ENCODE measurements at places on chromosomes 4 and X.

- no peak for DNase-seq
Measured at GRCh38 chrX:115322375-115322774, 32.9 kb downstream of the LUZP4 start.

- no peak for DNase-seq
Measured at GRCh38 chrX:108323751-108324150, 114.5 kb downstream of the COL4A6 start.

DNA sequence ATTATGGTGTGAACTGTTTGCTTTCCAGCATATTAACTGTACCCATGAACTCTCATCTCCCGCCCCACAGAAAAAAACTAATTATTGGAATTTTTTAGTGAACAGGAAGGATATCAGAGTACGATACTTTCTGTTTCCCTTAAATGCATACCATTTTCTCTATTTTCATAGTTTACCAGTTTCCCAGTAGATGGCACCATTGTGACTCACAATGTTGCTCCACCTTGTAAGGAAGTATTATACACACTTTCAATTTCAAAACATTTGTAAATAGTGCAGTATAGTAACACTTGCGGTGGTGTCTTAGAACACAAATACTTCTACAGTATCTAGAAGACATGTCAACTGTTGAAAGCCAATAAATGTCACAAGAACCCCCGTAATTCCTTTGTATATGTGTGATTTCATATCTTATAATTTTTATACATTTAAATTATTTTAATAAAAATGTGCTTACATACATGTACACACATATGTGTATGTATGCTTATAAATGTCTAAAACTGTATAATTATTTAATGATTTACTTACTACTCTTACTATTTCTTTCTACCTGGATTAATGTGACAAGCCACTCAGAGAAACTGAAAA, 167.3 kb downstream of the SLIT2 start:
- no peak for DNase-seq

DNA sequence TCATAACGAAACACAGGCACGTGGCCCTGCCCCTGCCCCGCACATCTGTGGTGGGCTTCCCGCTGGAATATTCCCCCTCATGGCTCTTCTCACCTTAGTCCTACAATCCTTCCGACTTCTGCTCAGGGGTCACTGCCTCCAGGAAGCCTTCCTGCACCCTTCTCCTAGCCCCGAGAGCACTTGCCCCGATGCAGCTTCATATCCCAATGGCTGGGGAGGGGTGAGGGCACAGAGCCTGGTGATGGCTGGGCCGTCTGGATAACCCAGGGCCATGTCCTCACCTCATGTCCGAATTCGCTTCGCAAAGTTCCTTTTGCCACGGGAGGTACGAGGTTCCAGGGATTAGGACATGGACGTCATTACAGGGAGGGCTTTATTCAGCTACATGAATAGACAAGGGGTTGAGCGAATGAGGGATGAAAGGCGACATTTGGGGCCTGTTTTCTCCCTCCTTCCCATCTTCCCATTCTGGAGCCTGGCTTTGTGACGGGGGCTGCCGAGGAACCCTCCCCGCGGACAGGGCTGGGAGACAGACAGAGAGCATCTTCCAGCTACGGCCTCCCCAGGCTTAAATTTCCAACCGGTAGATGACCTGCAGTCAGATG, 35.5 kb upstream of the HMX1 start:
- DNase-seq, result no peak

DNA sequence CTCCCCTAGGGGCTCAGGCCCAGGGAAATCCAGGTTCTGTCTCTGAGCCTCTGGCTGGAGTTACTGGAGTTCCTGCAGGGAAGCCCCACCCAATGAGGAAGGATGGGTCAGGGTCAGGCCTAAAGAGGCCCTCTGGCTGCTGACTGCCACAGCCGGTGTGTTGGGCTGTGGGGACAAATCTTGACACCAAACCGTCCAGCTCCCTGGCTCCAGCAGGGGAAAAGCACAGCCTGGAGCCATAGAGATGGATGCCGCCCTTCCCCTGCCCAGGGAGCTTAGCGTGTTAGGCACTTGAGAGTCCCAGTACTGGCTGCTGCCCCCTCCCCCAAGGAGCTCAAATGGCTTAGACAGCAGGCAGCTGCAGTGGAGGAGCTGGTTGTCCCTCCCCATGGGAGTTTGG, 321.3 kb upstream of the LCORL start:
- no peak for DNase-seq

GRCh38 chr4:30847167-30847566, 127.0 kb downstream of the PCDH7 start:
- no peak for DNase-seq

- no peak for DNase-seq
Measured at GRCh38 chr4:158865520-158866177, 96.8 kb downstream of the FNIP2 start.

GRCh38 chrX:15943391-15943790, 88.8 kb upstream of the AP1S2 start:
- no peak for DNase-seq

DNA sequence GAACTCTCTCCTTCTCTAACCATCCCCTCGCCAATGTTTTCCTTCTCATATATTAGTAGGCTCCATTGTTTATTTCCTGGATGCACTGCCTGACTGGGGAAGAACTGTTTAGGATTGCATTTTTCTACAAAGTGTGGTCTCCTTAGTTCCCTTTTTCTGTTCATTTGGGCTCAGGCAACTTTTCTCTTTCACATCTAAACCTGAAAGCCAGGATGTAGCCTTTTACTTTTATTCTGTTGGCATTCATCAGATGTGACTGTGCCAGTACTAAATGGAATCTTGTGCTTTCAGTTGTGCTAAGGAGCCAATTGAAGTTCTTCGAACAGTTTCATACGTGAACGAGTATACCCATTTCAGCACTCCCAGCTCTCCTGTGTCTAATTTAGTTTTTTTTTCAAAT, 59.8 kb downstream of the DDIT4L start:
- DNase-seq, result no peak

DNA sequence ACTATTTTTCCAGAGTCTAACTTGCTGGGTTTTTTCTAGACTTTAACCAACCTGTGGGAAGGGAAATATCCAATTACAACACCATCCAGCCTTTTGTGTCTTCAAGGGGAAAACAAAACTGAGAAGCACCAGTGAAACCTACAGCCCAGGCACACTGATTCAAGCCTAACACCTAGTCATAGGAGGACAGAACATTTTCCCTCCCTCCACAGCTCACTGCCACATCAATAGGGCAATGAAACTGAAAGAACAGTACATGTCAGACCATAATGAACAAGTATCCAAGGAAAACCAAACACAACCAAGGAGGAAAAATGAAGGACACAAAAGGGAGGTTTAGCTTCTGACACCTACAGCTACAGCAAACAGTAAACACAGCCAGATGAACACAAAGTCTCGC, 17.6 kb downstream of the MAGEA8 start:
- DNase-seq, result no peak

DNA sequence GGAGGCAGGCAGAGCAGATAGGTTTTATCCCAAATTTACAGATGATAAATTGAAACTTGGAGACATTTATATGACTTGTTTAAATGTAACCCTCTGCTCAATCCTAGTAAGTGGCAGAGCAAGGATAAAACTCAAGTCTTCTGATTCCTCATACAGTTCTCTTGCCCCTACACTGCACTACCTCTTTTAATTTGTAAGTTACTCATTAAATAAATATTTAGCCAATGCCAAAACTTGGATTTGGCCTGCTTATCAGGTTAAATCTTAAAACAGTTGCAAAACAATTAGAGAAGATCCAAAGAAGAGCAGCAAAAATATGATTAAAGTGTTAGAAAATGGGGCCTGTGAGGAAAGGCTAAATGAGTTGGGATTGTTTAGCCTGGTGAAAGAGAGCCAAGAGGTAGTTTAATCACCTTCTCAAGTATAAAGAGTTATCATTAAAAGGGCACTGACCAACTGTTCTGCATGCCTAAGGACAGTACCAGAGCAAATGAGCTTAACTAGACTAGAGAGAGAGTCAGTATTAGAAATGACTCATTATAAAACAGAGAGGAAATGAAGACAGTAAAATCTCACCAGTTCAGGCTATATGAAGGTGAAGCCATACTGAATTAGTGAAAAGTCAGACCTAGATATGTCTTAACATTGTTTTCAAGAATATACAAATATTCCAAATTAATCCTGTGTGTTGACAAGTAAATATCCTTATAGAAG, 146.3 kb downstream of the GRIA3 start:
- DNase-seq, result no peak

GRCh38 chr4:101678180-101678579, 112.3 kb upstream of the BANK1 start:
- no peak for DNase-seq

DNA sequence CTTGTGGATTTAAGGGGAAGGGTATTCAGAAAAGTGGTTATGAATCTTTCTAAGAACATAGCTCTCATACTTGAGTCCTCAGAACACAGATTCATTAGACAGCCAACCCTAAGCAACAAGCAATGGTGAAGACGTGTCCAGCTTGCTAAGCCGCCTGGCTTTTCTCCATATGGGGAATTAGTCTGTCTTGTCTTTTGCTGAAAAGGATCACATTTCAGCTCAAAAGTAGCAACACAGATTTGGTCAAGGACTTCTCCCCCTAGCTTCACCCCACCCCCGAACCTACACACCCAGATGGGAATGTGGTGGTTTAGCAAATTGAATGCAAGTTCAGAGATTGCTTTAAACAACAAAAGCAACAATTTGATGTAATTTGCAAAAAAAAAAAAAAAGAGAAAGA, 103.3 kb upstream of the RASGEF1B start:
- DNase-seq, result no peak

GRCh38 chr4:80361329-80361900, 25.9 kb downstream of the CFAP299 start:
- no peak for DNase-seq

- DNase-seq, result no peak
Measured at GRCh38 chr4:14679906-14680305, 322.4 kb upstream of the CPEB2 start.

- no peak for DNase-seq
Measured at GRCh38 chr4:68954126-68954525, 2.5 kb upstream of the UGT2A3 start.

DNA sequence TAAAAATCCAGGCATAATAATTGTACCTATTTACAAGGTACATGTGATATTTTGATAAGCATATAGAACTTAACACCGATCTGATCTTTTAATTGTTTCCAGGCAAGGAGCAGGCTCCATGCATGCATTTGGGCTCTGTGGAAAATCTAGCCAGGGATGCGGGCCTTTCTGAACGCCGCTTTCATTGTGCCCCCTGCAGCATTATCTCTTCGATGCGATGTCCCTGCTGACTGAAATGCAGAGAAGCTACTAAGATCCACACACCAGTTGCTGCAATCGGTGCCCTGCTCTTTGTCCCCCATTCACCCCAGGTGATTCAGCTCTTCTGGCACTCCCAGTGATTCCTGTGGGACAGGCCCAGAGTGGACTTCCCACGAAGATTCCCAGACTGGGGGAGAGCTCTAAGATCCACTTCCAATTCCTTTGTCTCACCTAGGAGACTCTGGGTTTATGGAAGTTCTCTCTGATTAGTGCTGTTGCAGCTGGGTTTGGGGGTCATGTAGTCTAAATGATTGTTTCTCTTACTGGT, 254.3 kb upstream of the AGA start:
- DNase-seq, result no peak

GRCh38 chrX:123590842-123591486, 141.9 kb downstream of the THOC2 start:
- DNase-seq, result no peak

- DNase-seq, result no peak
Measured at GRCh38 chr4:180057891-180058671, 2185.1 kb upstream of the TENM3 start.

- no peak for DNase-seq
Measured at GRCh38 chr4:145326491-145326890, 146.1 kb upstream of the OTUD4 start.

- DNase-seq, result no peak
Measured at GRCh38 chrX:152907084-152907651, 9.3 kb downstream of the ZNF185 start.

DNA sequence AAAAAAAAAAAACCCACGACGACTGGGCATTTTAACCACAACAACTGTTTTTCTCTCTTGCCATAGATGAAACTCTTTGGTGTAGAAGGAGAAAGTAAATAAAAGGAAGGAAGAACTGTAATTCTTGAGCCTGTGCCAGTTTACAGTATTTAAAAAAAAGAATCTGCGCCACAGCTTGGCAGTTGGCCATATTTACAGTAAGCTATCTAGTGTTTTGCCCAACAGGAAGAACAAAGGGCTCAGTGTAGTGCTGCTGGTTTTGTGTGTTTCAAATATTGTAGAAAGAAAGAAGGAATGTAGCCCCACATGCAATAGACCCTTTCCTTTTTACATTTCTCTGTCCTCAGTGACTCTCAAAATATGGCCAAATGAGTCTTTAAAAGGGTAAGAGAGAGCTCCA, 66.1 kb downstream of the NR3C2 start:
- no peak for DNase-seq
